ENCODE measurements at places on chromosomes 6 and 20.
A peak's percentile ranks its signal among the peaks of the same experiment; 100 is the strongest.

- no peak for DNase-seq
Measured at GRCh38 chr20:1881240-1881835, 13.9 kb upstream of the SIRPA start.

GRCh38 chr6:41688256-41688965 is 47.0 kb downstream of the TFEB start:
- no peak for DNase-seq

- no peak for DNase-seq
Measured at GRCh38 chr6:77034161-77034560, 429.1 kb downstream of the HTR1B start.

GRCh38 chr20:48826069-48826468 is 1.7 kb downstream of the PREX1 start:
- DNase-seq, result no peak

GRCh38 chr6:3997177-3997770 is 81.7 kb downstream of the FAM217A start:
- DNase-seq, result no peak

- peak; percentile 25 for DNase-seq
Measured at GRCh38 chr6:139164001-139164400, 29.1 kb downstream of the HECA start.

- DNase-seq, result no peak
Measured at GRCh38 chr6:16437984-16438383, 199.6 kb downstream of the GMPR start.

GRCh38 chr6:159212525-159213280 is 43.5 kb downstream of the FNDC1 start:
- no peak for DNase-seq

DNA sequence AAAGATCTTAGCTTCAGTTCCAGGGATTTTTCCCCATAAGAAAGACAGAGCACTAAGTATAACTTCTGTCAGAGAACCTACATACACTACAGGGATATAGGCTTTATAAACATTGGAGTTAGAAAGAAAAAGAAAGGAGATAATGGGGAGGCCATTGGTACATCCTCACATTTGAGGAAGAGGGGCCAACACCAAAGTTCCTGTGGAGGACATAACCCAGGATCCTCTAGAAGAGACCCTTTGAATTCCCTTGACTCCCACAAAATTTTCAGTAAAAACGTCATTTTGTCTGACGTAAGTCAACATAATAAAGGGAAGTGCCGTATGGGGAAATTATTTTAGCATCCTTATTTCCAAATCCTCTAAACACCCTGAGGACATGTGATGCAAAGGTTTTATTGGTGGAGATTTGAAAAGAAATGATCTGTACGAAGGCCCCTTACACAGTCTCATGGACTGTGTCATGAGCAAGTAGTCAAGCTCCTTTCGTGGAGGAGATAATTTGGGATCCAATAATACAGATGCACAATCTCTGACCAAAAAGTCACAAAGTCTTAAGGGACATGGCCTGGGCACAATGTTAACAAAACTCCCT is 33.2 kb downstream of the HLA-DRA start:
- DNase-seq, result no peak

DNA sequence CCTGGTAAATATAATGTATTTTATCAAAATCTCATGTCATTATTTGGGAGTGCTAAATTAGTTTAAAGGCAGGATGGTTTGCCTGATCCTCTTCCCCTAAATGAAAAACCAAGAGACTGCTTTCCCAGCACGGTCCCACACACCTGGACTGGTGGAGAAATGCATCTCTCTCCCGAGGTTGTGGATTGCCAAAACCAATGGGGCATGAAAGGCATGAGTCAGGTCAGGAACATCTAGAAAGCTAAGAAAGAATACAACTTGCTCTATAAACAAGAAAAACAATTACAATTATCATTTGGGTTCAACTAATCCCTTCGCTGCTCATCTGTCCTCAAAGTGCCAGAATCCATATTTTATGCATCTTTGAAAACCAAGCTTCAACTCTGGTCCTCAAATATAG is 308.3 kb upstream of the IRAK1BP1 start:
- DNase-seq, result no peak

GRCh38 chr6:85983032-85983659 is 340.5 kb upstream of the SYNCRIP start:
- no peak for DNase-seq

- no peak for DNase-seq
Measured at GRCh38 chr6:6634735-6635075, 46.2 kb downstream of the LY86 start.

DNA sequence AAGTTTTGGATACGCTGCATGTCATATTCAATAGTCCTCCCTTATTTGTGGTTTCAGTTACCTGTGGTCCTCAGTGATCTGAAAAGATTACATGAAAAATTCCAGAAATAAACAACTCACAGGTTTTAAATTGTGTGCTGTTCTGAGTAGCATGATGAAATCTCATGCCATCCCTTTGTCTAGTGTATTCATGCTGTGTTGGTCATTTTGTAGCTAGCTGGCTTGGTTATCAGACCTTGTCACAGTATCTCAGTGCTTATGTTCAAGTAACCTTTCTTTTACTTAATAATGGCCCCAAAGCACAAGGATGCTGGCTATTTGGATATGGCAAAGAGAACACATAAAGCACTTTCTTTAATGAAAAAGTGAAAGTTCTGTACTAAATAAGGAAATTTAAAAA is 78.3 kb downstream of the FUT9 start:
- DNase-seq, result no peak
